A549 treated with GW870086 at 1 μM for 4 hours (cell line): ENCODE measurements at places on chromosomes 2 and 18. TPM values are rescaled to one million over a fixed set of nuclear protein-coding genes. Genes with fewer than 3 reads are reported as not detected.

CDH20 gene
- not detected in 5 replicates for total RNA-seq

TUBB8B gene
- total RNA-seq = not detected in 5 replicates

ANKRD30BL gene
- not detected in 5 replicates for total RNA-seq

ERBB4 gene
- total RNA-seq = not detected in 5 replicates

ITGA6 gene
- 40.7 to 58.2 TPM (median 51.8 TPM) in 5 replicates for total RNA-seq

LCT gene
- 0.02 to 0.07 TPM (median 0.03 TPM) in 5 replicates for total RNA-seq

ECEL1 gene
- total RNA-seq = 0.08 to 0.32 TPM (median 0.23 TPM) in 4 of 5 replicates, not detected in the other

CHST10 gene
- total RNA-seq = 14.6 to 16.7 TPM (median 15.2 TPM) in 5 replicates

SH3RF3 gene
- total RNA-seq = 0.49 to 0.66 TPM (median 0.57 TPM) in 5 replicates

CCDC148 gene
- total RNA-seq = 0.26 to 1.1 TPM (median 0.62 TPM) in 5 replicates

GRHL1 gene
- 0.65 to 1.4 TPM (median 0.85 TPM) in 5 replicates for total RNA-seq

DYNAP gene
- total RNA-seq = not detected in 5 replicates

TDRD15 gene
- total RNA-seq = not detected in 5 replicates

ACVR1 gene
- 20.0 to 26.0 TPM (median 25.3 TPM) in 5 replicates for total RNA-seq

AQP12B gene
- not detected in 5 replicates for total RNA-seq

GALR1 gene
- not detected in 5 replicates for total RNA-seq

ADI1 gene
- total RNA-seq = 48.8 to 62.5 TPM (median 55.6 TPM) in 5 replicates

ASPRV1 gene
- total RNA-seq = 0.22 to 0.41 TPM (median 0.36 TPM) in 5 replicates

LRP1B gene
- total RNA-seq = 0.01 TPM in 2 of 5 replicates, not detected in the others

COBLL1 gene
- total RNA-seq = 3.9 to 5.8 TPM (median 4.6 TPM) in 5 replicates

SCLY gene
- 16.3 to 23.2 TPM (median 21.6 TPM) in 5 replicates for total RNA-seq

CNNM3 gene
- 8.4 to 12.9 TPM (median 10.9 TPM) in 5 replicates for total RNA-seq

ACTR1B gene
- total RNA-seq = 33.5 to 47.1 TPM (median 42.6 TPM) in 5 replicates

CPLX4 gene
- not detected in 5 replicates for total RNA-seq

CNTNAP5 gene
- not detected in 5 replicates for total RNA-seq

C2orf78 gene
- total RNA-seq = not detected in 5 replicates

GCG gene
- total RNA-seq = not detected in 5 replicates

TRABD2A gene
- total RNA-seq = 8.4 to 13.6 TPM (median 13.4 TPM) in 5 replicates

CYB5A gene
- total RNA-seq = 129 to 140 TPM (median 138 TPM) in 5 replicates

KCNIP3 gene
- 1.1 to 1.6 TPM (median 1.3 TPM) in 5 replicates for total RNA-seq

CNDP2 gene
- total RNA-seq = 77.2 to 86.3 TPM (median 80.8 TPM) in 5 replicates

GAL3ST2 gene
- total RNA-seq = 0.10 to 0.34 TPM (median 0.13 TPM) in 5 replicates

NAT8 gene
- total RNA-seq = not detected in 5 replicates

DPP4 gene
- total RNA-seq = 0.69 to 1.3 TPM (median 0.76 TPM) in 5 replicates

NT5DC4 gene
- total RNA-seq = not detected in 5 replicates

ABCG8 gene
- total RNA-seq = not detected in 5 replicates

ZAP70 gene
- total RNA-seq = 0.08 TPM in 1 of 5 replicates, not detected in the others

ZNF142 gene
- 12.4 to 18.9 TPM (median 17.5 TPM) in 5 replicates for total RNA-seq

EHD3 gene
- 7.0 to 8.3 TPM (median 7.7 TPM) in 5 replicates for total RNA-seq

FASTKD2 gene
- total RNA-seq = 26.4 to 39.1 TPM (median 35.0 TPM) in 5 replicates

TUBA4B gene
- 0.13 to 0.34 TPM (median 0.19 TPM) in 3 of 5 replicates, not detected in the others for total RNA-seq

CCBE1 gene
- total RNA-seq = 6.3 to 13.3 TPM (median 11.6 TPM) in 5 replicates

SLC38A11 gene
- not detected in 5 replicates for total RNA-seq

LOXL3 gene
- total RNA-seq = 0.21 to 0.64 TPM (median 0.37 TPM) in 5 replicates

NUP35 gene
- total RNA-seq = 29.4 to 41.5 TPM (median 32.1 TPM) in 5 replicates

SKOR2 gene
- total RNA-seq = not detected in 5 replicates

CHRNA1 gene
- not detected in 5 replicates for total RNA-seq

LYPD6B gene
- total RNA-seq = not detected in 5 replicates

MPP4 gene
- total RNA-seq = 0.07 to 0.14 TPM (median 0.13 TPM) in 3 of 5 replicates, not detected in the others

FRZB gene
- total RNA-seq = 0.07 TPM in 3 of 5 replicates, not detected in the others

LAMA1 gene
- total RNA-seq = 0.13 to 0.30 TPM (median 0.15 TPM) in 5 replicates

SP5 gene
- total RNA-seq = not detected in 5 replicates

SIGLEC15 gene
- not detected in 5 replicates for total RNA-seq

FAM136A gene
- total RNA-seq = 89.7 to 101 TPM (median 98.6 TPM) in 5 replicates

VIL1 gene
- 0.08 to 0.68 TPM (median 0.27 TPM) in 5 replicates for total RNA-seq

ARHGAP28 gene
- total RNA-seq = 0.02 to 0.08 TPM (median 0.03 TPM) in 3 of 5 replicates, not detected in the others

FAM110C gene
- total RNA-seq = 0.13 to 0.71 TPM (median 0.23 TPM) in 5 replicates

SFT2D3 gene
- 4.5 to 6.8 TPM (median 5.9 TPM) in 5 replicates for total RNA-seq

RNMT gene
- total RNA-seq = 17.1 to 19.7 TPM (median 17.7 TPM) in 5 replicates
